Prostate gland (tissue), 2 donors: ENCODE measurements at places on chromosomes 3 and 15. TPM values are rescaled to one million over a fixed set of nuclear protein-coding genes. Genes with fewer than 3 reads are reported as not detected.

The CSTA gene
- 14.5 TPM for total RNA-seq

The XCR1 gene
- total RNA-seq, result not detected

The MIX23 gene
- 13.8 TPM for total RNA-seq

DNA sequence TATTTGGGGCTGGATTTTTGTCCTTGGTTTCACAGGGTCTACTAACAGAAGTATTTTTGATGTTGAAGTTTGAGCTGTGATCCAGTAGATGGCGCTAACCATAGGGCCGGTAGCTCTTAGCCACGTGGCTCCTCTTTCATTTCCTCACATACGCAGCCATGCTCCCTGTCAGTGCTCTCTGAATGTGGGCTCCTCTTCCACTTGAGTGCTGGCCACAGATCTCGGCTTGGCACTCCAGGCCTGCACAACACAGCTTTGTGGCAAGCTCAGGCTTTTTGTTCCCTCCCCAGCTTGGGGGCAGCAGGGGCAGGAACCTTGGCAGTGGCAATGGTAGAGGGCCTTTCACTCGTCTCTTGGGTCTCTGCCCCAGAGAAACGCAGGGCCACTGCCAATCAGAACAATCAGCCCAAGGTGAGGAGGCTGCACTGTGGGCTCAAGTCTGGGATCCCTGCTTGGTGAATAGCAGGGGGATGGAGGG lies 18.6 kb upstream of the DNAAF4 start:
- no peak for DNase-seq

DNA sequence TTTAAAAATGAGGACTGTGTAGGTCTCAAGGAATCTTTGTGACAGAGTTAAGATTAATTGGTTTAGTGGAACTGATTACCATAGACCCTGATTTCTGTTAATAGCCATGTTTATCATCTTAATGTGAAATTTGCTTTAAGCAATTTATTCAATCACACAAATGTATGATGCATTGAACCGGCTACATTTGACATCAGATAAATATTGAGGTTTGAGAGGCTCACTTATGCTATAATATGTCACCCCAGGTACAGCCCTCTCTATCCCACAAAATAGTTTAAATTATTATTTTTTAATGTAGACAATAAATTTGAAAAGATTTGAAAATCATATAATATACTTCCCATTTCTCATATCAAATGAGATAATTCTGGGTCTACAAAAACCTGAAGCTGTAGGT lies 413.3 kb downstream of the NAALADL2 start:
- no peak for DNase-seq

DNA sequence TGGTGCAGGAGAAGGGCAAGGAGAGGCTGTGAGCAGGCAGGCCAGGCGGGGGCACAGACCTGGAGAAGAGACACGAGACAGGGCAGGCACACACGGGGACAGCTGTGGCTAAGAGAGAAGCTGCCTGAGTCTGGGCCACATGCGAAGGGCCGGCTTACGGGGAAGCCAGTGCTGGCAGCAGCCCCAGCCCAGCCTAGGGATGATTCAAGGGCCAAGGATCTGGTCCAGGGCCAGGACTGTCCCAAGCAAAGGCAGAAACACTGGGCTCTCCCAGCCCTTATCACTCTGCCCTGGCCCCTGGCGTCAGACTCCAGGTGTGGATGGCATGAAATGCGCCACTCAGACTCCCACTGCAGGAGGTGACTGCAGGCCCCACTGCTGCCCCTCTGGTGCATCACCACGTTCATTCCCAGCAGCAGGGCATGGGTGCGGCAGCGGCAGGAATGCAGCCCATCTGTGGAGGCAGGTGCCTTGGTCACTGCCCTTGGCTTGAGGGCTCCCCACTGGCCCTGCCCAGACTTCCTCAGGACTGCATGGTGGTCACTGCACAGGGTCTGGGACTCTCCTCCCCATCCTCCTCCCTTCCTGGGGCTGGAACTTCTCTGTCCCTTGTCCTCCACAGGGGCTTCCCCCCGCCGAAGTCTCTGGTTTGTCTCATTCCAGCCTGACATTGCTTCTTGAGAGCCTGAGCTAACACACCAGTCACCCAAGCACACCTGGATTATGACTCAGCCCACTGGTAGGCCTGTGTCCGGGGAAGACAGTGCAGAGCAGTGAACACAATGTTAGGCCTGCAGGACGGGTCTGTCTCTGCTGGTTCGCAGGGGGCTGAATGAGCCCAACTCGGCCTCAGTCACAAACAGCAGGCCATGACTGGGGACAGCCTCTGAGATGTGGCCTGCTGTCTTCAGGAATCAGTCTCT lies 69.3 kb downstream of the TBC1D2B start:
- peak; percentile 63 for DNase-seq

GRCh38 chr3:155370764-155371503 lies 77.5 kb upstream of the STRIT1 start:
- DNase-seq, result no peak

DNA sequence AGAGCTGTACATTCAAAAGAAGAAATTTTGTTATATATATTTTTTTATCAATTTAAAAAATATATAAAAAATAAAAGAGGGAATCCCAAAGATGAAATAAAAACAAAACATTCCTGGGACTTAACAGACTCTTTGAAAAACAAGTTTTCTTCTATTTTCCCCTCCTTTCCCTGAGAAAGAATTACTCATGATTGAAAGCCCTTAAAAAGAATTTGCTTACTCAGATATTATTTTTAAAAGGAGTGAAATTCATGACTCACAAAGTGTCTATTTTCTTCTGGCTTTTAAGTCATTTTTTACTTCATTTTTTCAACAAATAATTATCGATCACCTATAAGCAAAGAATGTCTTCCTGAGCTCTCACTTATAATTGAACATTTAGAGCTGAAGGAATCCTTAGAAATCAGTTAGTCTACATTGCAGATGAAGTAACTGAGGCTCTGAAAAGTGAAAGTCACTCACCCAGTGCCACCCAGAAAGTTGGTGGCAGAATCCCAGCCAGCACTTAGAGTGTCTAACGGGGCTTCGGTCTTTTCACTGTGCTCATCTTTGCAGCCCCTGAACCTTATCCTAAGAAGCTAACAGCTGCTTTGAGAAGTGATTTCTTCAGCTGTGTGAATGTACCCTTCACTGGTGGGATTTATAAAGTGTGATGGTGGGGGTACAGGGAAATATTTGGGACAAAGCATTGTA lies 42.5 kb upstream of the NUDT16 start:
- no peak for DNase-seq

DNA sequence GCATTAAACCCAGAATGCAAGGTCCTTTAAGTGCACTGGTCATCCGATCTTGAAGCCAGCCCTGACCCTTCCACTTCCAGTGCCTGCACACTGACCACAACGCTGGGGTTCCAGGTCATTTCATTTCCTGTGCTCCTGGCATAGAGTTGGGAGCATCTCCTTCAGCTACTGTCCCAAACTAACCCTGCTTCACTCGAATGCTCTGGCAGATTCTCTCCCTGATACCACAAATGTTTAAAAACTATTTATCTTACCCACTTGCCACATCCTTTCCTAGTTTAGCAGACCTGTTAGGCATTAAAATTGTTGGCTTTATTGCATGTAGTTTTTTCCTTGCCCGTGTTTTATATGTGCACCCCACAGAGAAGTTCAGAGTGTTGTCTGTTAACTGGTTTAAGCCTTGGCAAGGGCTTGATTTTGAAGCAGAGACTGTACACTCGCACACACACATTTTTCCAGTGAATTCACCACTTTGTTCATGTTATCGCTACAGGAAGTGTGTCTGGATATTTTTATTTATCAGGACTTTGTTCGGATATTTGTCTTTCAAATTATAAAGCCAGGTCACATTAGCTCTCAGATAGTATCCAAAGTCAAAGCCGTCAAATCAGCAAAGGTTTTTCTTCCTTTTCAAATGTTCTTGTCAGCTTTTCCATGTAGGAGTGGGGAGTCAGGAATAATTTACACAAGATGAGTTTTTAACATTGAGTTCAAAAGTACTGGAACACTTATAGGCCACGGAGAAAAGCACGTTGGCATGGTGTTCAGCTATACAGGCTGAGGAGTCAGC lies 77.3 kb downstream of the ABI3BP start:
- no peak for DNase-seq

- no peak for DNase-seq
Measured at GRCh38 chr3:6680119-6680806, 180.7 kb upstream of the GRM7 start.

GRCh38 chr3:39671600-39671999 lies 137.8 kb upstream of the MYRIP start:
- DNase-seq, result no peak

DNA sequence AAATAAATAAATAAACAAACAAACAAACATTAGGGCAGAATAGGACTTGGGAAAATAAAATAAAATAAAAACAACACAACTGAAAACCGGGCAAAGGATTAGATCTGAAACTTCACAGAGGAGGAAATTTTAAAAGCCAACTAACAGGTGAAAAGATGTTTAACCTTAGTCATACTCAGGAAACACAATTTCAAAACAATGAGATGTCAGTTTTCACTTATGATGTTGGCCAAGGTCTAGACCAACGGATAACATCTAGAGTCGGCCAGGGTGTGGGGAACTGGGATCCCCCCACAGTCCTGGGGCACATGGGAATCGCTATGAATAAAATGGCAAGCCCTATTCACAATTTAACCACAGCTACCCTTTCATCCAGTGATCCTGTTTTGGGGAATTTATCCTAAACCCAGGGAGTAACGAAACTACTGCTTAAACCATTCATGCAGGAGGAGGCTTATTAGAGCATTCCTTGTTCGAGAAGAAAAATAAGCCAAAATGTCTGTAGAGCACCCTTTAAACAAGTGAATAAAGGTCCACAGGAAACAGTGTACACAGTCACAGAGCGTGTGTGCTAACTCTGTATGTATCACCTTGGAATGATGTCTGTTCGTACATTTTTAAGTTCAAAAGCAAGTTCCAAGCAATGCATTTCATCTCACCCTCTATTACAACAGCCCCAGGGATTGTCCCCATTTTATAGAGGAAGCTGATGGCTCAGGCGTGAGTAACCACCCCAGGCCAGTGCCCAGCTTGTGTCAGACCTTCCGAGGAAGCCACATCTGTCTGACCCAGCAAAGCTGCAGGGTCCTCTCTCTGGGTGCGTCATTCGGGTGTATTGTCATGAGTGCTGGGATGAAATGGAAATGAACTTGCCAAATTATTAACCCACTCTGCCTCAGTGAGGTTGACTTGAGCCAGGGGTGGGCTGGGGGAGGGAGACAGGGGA lies 6.3 kb upstream of the ANPEP start:
- no peak for DNase-seq

- DNase-seq, result no peak
Measured at GRCh38 chr3:13236557-13237173, 163.4 kb upstream of the IQSEC1 start.

DNA sequence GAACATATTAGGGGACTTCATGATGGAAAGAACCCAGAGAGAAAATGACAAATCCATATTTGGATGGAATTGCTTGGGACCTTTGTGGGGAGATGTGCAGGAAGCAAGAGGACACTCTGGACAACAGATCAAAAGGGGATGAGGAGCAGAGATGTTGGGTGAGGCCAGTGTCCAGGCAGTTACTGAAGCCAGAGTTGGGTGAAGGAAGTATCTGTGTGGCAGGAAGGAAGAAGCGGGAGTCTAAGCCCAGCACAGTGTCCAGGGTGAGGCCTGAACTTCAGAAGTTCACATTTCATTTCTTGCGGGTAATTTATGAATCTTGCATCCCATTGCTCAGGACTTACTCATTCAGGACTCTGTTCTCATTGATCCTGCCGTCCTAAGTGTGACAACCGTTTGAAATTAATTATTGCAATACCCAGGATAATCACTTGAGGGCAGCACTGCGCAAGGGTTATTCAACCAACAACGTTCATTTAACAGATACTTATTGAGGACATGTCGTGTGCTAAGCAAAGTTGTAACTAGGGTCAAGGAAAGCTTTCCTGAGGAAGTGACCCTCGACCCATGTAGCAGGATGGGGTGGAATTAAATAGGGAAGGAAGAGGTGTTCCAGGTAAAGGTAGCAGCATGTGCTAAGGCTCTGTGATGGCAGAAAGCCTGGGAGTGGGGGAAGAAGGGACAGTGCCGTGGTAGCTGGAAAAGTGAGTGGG lies 61.3 kb upstream of the CMTM8 start:
- peak; percentile 37 for DNase-seq

DNA sequence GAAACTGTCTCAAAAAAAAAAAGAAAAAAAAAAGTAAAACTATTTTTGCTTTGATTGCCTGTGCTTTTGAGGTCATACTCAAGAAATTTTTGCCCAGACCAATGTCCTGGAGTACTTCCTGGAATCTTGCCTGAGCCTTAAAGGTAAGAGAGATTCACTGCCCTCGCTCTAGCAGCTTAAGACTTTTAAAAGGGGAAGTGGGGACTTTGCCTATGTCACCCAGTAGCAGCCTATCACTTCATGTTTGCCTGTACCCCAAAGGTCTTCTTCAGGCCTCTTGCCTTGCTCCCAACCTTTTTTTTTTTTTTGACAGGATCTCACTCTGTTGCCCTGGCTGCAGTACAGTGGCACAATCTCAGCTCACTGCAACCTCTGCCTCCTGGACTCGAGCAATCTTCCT lies 18.9 kb upstream of the GOLGB1 start:
- no peak for DNase-seq

GRCh38 chr15:101348643-101349042 lies 53.6 kb upstream of the SNRPA1 start:
- no peak for DNase-seq

DNA sequence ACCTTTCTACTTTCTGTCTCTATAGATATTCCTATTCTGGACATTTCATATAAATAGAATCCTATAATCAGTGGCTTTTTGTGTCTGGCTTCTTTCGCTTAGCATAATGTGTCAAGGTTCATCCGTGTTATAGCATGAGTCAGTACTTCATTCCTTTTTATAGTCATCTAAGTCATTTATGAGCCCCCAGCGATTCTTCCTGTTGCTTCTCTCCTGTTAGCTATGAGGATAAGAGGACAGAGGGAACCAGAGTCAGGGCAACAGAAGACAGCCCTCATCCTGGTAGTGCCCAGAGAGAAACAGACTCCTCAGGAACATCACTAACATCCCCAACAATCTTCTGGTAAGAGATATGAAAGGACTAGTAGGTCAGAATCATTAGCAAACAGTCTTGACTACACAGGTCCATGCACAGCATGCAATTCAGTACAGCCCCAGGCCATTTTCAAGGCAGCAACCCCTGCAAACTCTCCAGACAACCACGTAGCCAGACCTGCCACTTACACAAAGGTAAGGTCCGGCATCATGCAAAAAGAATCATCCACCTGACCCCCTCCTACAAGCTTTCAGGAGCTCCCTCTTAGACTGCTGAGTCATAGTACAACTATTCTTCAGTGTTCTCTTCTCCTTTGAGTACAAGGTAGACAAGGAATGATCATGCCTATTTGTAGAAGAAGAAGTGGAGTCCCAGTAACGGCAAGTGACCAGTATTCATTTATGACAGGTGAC lies 91.5 kb downstream of the MYLK start:
- DNase-seq, result no peak

DNA sequence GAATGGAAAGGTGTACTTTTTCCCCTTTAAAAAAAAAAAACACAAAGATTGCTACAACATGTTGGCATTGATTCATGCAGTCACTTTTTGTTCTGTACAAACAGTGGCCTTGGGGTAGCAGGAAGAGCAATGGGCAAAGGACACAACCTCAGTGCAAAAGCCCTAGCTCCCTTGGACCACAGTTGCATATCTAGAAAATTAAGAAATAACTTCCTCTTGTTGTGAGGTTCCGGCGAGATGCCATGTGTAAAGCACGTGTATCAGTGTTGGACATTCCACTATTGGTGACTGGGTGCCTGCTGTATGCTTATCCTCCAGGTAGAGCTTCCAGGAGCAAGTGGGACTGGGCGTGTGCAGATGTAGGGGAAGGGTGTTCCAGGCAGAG lies 164.5 kb downstream of the THSD4 start:
- DNase-seq, result no peak
